ENCODE measurements at places on chromosomes 16 and 17.

- DNase-seq = no peak
Measured at GRCh38 chr17:7367083-7367482, 12.1 kb downstream of the TMEM95 start.

- no peak for DNase-seq
Measured at GRCh38 chr17:64099543-64099942, 30.4 kb downstream of the ERN1 start.

DNA sequence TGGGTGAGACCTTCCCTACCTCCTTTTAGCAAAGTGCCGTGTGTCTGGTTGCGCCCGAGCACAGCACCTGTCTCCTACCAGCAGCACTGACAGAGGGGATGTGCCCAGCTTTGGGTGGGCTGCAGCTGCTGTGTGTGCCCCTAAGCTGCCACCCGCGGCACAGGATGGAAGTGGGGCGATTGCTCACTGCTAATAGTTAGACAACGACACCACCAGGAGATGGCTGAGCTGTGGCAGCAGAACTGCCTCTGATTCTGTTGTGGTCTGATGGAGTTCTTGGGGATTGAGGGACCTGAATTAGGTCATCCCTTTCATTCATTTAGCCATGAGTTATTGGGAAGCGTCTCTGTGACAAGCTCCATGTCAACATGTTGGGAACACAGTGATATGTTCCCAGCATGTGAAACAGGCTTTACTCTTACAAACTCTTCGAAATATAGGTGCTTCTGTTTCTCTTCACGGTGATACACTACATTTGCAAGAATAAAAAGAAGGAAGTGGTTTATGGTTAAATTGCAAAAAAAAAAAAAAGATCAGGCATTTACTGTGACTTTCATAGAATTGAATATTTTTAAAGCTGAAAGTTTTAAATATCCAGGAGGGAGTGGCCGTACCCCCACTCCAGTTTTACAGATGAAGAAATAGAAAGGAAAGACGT lies 184.4 kb downstream of the MAF start:
- DNase-seq = no peak

- no peak for DNase-seq
Measured at GRCh38 chr16:87847785-87848675, 21.3 kb downstream of the SLC7A5 start.

DNA sequence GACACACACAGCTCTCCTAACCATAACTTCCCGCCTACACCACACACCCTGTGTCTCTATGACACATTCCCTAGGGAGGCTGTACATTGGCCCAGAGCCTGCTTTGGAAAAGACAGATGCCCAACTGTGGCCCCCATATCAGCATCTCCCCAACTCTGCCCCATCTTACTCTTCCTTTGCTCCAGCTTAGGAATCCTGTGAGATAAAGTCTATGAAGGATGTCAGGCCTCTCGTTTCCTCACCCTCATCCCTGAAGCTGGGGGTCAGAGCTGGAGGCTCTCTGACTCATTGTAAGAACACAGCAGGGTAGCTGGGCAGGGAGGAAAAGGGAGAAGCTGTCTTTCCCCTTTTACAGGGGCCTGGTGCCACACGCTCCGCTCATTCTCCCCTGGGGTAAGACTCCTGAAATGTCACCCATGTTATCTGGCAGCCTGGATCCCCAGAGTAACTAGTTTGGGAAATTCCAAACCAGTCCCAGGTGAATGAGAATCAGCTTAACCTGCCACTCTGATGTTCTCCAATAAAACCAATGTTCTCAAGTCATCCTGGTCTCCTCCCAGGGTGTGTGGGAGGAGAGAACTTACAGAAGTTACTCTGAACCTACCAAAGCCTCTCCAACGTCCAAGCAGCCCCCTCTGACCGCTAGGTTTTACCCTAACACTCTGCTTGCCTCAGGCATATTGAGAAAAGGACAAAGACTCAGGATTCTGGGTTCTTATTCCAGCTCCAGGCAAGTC lies 2.8 kb downstream of the RAPGEFL1 start:
- no peak for DNase-seq

- peak; percentile 72 for DNase-seq
Measured at GRCh38 chr16:28192806-28193529, 18.8 kb downstream of the XPO6 start.

DNA sequence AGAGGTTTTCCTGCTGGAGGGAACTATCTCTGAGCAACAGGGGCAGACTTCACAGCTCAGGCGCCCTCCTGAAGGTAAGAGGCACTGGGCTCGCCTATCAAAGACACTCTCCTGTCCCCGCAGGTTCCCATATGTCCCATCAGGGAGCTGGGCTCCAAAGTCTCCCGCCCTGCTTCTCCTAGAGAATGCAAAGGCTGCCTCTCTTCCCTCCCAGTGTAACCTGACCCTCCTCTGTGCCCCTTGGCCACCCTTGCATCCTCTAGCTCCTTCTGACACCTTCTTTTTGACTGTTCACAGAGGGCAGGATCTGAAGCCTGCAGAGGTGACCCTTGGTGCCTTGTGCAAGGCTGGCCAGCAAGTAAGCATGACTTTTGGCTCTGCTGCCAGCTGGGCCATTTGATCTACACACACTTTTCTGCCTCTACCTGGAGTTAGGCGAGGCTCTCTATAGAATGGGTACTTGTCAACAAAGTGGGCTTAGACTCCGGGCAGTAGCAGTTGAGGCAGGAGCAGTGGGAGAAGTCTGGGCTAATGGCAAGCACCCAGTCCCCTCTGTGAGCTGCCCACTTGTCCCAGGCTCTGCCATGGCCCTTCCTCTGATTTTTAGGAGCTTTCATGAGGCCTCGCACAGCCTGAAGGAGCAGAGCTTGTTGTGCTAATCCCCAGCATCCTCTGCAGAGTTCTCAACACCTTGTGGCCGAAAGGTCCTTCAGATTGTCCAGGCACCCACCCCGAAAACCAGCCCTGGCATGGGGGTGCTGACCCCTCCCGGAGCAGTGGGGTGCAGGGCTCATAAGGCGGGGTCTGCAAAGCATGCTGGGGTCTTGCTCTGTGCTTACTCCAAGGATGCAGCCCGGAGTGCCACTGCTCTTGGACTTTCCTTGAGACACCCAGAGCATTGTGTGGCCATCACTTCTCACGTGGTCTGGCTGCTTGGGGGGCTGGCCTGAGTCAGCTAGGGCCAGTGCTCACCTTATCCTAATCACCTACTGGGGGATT lies 122.9 kb downstream of the METRNL start:
- peak; percentile 34 for DNase-seq

GRCh38 chr17:12553625-12554024 lies 112.1 kb upstream of the MYOCD start:
- DNase-seq = no peak

GRCh38 chr16:81442220-81442915 lies 2.2 kb upstream of the CMIP start:
- DNase-seq = no peak

DNA sequence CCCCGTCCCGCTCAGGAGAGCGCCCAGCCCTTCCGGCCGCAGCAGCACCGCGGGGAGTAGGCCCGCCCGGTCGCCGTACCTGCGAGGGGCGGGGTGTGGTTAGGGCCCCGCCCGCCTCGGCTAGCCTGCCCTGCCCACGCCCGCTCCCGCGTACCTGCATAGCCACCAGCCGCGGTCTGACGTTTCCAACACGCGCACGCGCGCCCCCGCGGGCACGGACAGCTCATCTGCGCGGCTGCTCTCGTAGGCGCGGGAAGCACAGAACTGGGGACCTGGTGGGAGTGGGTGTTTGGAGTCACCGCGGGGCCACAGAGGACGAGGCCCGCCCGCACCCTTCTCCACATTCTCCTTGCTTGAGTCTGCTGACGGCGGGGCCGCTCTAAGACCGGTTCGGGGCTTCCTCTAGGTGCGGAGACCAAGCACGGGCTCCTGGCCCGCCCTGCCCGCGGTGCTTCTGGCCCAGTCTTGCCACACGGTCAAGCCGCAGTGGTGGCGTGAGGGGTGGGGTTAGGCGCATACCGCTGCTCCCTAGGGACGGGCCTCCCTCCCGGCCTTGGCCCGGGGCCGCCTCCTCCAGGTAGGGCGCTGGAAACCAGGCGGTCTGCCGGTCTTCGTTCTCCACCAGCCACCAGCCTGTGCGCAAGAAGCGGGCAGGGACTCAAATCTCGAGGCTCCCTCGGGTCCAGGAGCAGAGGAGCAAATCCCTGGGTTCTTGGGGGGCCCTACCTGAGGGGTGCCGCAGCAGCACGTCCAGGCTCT lies 1.8 kb downstream of the NOXO1 start:
- DNase-seq = peak; percentile 69

GRCh38 chr17:80261895-80262279 lies 1.2 kb downstream of the RNF213 start:
- DNase-seq = no peak

GRCh38 chr16:58709333-58709732 lies 24.8 kb upstream of the SLC38A7 start:
- no peak for DNase-seq

DNA sequence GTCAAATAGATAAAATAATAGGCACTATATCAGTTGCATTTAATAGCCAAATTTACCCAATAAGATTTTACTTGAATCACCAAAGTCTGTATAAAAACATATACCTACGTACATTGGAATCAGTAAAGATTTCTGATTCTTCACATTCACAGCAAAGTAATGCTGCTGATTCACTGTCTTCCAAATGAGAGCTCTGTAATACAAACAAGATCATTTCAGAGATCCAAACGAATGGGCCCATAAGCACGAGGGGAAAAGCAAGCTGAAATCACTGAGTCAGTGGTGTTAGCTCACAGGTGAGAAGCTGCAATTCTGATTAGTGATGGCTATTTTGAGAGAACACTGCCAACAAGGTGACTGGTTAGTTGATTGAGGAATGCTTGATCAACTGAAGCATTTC lies 81.3 kb downstream of the SSH2 start:
- no peak for DNase-seq

DNA sequence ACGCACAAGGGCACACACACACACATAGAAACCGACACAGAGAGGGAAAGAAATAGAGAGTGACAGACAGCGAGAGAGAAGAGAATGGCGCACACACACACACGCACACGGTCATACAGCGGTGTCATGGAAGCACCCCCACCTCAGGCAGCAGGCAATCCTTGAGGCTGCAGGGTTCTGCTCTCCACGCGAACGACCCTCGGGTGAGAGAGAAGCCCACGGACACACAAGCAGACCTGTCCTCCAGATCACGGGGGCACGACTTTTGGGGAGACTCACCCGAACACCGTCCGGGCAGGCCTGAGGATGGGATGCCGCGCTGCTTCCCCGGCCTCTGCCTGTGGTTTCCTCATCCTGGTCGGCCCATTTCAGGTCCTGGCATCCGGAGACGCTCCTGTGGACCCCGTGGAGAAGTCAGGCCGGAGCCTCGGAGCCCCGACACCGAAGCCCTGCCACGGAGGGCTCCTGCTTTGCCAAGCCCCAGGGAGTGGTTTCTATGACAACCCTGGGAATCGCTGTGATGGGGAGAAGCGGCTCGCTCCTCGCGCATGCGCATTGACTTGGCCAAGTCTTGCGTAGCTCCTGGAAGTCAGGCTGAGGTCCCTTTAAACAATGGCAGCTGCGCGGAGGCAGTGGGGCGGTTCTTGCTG lies 118.2 kb upstream of the KCNJ18 start:
- DNase-seq = peak; percentile 53

GRCh38 chr16:2883458-2883908 lies 468 bp downstream of the FLYWCH2 start:
- no peak for DNase-seq

DNA sequence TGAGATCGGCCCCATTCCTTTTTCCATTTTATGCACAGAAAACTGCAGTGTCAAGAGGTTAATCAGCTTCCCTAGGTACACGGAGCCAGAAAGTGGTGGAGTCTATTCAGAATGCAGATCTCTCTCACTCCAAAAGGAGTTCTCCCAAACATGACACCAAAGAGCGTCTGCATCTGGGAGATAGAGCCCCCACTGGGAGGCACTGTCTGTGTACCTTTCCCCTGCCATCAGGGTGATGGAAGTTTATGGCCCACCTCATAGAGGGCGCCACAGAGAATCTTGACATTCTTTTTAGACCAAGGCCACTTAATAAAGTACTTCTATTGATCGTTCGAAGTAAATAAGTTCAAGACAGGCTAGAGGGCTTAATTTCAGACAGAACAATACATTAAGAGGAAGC lies 493.7 kb upstream of the ERCC4 start:
- DNase-seq = no peak

DNA sequence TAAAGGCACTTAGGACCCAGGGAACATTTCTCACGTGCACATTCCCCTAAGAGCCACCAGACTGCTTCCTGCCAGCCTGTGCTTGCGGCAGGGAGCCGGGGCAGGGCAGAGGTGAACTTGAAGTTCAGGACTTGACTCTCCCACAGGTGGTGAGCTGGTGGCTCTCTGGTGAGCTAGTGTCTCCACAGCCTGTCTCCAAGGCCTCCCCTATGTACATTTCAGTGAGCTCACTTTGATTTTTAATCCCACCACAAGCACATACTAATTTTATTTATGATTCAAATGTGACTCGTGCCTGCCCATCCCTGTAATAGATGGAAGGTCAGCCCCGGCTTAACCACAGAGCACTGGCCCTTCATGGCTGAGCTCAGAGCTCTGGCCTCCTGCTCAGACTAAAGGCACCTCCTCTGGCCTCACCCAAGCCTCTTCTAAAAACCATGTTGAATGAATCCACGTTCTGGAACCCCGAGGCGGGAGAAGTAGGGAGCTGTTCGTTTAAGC lies 9.2 kb downstream of the SNN start:
- no peak for DNase-seq

DNA sequence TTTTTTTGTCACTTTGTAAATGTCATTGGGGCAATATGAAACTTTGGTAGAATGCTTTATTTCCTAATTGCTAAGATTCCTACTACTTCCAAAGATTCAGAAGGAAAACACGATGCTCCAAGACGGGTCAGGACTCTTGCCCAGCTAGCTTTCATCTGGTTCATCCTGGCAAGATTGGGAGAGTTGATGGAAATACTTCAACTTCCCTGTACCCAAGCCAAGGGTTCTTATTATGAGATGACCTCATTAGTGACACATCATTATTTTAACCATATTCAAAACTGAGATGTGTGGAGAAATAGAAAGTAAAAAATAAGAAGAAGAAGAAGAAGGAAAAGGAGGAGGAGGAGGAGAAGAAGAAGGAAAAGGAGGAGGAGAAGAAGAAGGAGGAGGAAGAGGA lies 25.6 kb downstream of the SOX9 start:
- DNase-seq = no peak

GRCh38 chr16:55331648-55332185 lies 7.7 kb downstream of the IRX6 start:
- DNase-seq = no peak

- no peak for DNase-seq
Measured at GRCh38 chr16:29926711-29927052, 656 bp upstream of the KCTD13 start.

GRCh38 chr17:79835953-79836509 lies 3.2 kb downstream of the CBX4 start:
- no peak for DNase-seq

DNA sequence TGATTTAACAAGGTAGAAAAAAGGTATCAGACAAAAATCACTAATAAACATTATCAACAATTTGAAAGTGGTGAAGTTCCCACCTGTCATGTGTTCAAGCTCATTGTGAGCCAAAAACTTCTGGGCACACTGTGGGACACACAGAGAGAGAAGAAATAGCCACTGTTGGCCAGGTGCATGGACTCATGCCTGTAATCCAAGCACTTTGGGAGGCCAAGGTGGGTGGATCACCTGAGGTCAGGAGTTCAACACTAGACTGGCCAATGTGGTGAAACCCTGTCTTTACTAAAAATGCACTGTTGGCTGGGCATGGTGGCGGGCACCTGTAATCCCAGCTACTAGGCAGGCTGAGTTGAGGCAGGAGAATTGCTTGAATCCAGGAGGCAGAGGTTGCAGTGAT lies 167.4 kb downstream of the TOX3 start:
- DNase-seq = no peak

GRCh38 chr17:74424657-74425056 lies 7.2 kb upstream of the GPRC5C start:
- no peak for DNase-seq

Measured in activated T-cell treated with anti-CD3 and anti-CD28 coated beads, Interleukin-2, amount 50 U/mL, for 24 hours (primary cell).